ENCODE measurements at places on chromosomes 12 and 14.

GRCh38 chr12:33438851-33439586 is 600 bp downstream of the SYT10 start:
- no peak for DNase-seq

- DNase-seq = no peak
These were observed 4.5 kb downstream of the DHRS2 start for GRCh38 chr14:23640524-23641141.

DNA sequence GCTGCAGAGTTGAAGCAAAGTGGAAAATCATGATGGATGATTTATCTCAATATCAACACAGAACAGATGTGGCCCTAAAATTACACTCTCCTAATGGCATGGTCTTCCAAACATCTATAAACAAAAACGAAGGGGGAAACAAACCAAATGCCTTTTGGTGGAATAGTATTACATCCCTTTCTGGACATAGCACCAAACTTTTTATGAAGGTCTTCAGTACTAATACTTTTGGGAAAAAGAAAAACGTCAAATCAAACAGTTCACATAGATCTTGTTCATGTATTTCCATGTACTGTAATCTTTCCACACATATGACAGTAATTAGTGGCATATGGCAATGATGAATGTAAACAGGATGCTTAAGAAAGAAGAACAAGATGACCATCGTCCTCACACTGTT is 22.9 kb upstream of the ANAPC7 start:
- no peak for DNase-seq

DNA sequence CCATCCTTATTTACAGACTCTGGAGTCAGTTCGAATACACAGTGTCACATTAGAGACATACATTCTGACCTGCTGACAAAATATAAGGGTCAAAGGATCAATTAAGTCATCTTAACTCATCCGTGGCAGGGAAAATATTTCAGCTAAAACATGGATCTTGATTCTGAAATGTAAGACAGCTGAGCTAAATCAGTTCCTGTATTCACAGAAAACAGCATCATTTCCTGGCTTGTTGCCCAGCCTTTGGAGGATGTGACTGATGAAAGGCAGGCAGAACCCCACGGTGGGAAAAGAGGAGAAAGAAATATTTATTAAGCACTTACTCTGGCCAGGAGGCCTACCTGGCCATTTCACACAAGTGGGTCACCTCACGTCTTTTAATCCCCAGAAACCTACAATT is 101.9 kb downstream of the GAS2L3 start:
- no peak for DNase-seq

DNA sequence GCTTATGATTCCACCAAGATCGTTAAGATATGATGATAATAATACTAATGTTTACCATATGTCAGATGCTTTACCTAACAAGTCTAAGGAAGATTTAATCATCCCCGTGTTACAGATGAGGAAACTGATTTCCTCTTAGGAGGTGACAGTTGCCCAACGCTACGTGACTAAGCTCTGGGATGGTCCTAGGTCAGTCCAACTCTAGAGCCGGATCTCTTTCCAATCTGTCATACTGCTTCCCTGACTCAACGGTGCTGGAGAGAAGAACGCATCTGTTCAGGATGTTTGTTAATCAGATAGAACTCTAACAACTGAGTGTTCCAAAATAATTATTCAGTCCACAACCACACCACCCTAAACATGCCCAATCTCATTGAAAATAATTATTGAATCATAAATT is 39.8 kb downstream of the NDUFA12 start:
- no peak for DNase-seq

GRCh38 chr12:39986674-39987073 is 119.2 kb downstream of the SLC2A13 start:
- DNase-seq = no peak

DNA sequence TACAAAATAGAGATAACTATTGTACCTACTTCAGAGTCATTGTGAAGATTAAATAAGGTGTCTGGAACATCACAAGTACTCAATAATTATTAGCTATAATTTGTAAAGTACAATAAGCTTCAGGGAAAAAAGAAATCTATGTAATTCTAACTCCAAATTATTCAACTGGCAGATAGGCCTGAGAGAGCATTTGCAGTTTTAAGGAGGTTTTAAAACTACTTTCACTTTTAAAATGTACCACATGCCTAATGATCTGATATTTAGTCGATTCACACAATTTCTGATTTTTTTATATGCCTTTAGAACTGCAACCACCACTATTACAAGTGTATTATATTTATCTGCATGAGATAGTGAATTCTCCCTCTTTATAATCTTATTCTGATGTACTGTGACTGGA is 24.9 kb upstream of the FRMD6 start:
- DNase-seq = no peak

GRCh38 chr14:22147716-22148115 is 441.3 kb downstream of the DAD1 start:
- no peak for DNase-seq

DNA sequence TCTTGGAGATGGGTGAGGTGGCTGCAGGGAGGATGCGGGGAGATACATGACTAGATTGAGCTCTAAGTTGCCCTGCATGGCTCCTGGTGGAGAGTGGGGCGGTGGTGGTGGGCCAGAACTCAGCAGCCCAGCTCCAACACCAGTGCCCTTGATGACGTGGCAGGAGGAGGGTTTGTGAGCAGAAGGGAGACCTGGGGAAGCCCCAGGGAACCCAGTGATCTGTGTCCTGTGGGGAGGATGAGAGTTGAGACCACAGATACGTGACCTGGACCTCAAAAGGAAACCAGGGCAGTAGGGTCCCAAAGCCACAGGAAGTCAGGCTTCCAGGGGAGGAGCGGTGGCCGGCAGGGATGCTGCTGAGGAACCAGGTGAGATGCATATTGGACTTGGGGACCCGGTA is 989.1 kb upstream of the TMEM132C start:
- no peak for DNase-seq

GRCh38 chr12:94099632-94100031 is 48.7 kb upstream of the PLXNC1 start:
- DNase-seq = no peak

Data from stimulated activated CD8-positive, alpha-beta memory T cell treated with anti-CD3 and anti-CD28 coated beads, Interleukin-12 subunit alpha, Interleukin-12 subunit beta, amount 100 ng/mL, for 1 hour (primary cell).